Neural crest cell (in vitro differentiated cells): ENCODE measurements at places on chromosomes 2 and 18. TPM values are rescaled to one million over a fixed set of nuclear protein-coding genes. Genes with fewer than 3 reads are reported as not detected.

The HOXD4 gene
- total RNA-seq: 1.3 TPM in 2 replicates

The SULT1C4 gene
- total RNA-seq: 7.7 and 8.0 TPM in 2 replicates

The CNDP1 gene
- total RNA-seq: 0.56 and 0.59 TPM in 2 replicates

The CDCA7 gene
- 82.5 and 88.8 TPM in 2 replicates for total RNA-seq

- no peak overlapping the region for H3K4me3 ChIP-seq
- H3K27me3 ChIP-seq: no peaks in the 10 kb centered on the region
- no peaks in the 10 kb centered on the region for H3K4me1 ChIP-seq
- no peak for DNase-seq
Measured at GRCh38 chr18:70442933-70443332, 154.1 kb downstream of the SOCS6 start.

DNA sequence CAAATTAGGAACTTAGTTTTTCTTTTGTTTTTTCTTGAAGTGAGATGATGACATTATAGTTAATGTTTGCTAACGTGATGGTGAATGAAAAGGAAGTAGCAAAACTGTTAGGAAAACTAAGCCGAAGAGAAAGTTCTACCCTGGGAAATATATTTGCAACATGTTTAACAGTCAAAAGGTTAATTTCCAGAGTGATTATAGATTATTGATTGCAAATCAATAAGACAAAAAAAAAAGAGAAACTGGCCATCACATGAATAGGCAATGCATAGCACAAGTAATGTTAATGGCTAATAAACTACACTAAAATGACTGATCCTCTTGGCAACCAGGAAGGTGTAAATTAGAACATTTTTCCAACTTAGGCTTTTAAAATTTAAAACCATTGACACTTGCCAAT, 26.0 kb upstream of the AMMECR1L start:
- H3K4me1 ChIP-seq: no peaks in the 10 kb centered on the region
- no peak overlapping the region for H3K4me3 ChIP-seq
- DNase-seq: no peak
- no peak overlapping the region for H3K27ac ChIP-seq
- no peaks in the 10 kb centered on the region for H3K36me3 ChIP-seq
- peaks cover 4% of the 10 kb centered on the region for H3K27me3 ChIP-seq

The DYNAP gene
- not detected in 2 replicates for total RNA-seq

GRCh38 chr18:11986061-11986460, 4.8 kb downstream of the IMPA2 start:
- no peak overlapping the region for H3K4me3 ChIP-seq
- H3K27ac ChIP-seq: no peak overlapping the region
- DNase-seq: no peak
- peaks cover 56% of the 10 kb centered on the region for H3K4me1 ChIP-seq
- H3K27me3 ChIP-seq: peaks cover 16% of the 10 kb centered on the region
- H3K36me3 ChIP-seq: no peaks in the 10 kb centered on the region

- peaks cover 42% of the 10 kb centered on the region for H3K4me1 ChIP-seq
- H3K36me3 ChIP-seq: no peaks in the 10 kb centered on the region
- no peak overlapping the region for H3K27ac ChIP-seq
Measured at GRCh38 chr2:215918901-215919599, 94.3 kb downstream of the MREG start.

- no peak overlapping the region for H3K4me3 ChIP-seq
- peaks cover 36% of the 10 kb centered on the region for H3K4me1 ChIP-seq
- H3K27ac ChIP-seq: no peak overlapping the region
- peaks cover 5% of the 10 kb centered on the region for H3K36me3 ChIP-seq
- no peaks in the 10 kb centered on the region for H3K27me3 ChIP-seq
- no peak for DNase-seq
Measured at GRCh38 chr2:29423061-29423666, 307.9 kb downstream of the CLIP4 start.

The ANKRD62 gene
- total RNA-seq: not detected in 2 replicates

GRCh38 chr18:44171301-44171700, 509.4 kb upstream of the SETBP1 start:
- no peaks in the 10 kb centered on the region for H3K4me1 ChIP-seq
- DNase-seq: no peak
- H3K4me3 ChIP-seq: no peak overlapping the region
- H3K27ac ChIP-seq: no peak overlapping the region
- H3K36me3 ChIP-seq: no peaks in the 10 kb centered on the region

The HOXD8 gene
- not detected in 2 replicates for total RNA-seq
